Anterior cingulate cortex (tissue), 58 donors: ENCODE measurements at places on chromosomes 4 and X.

DNA sequence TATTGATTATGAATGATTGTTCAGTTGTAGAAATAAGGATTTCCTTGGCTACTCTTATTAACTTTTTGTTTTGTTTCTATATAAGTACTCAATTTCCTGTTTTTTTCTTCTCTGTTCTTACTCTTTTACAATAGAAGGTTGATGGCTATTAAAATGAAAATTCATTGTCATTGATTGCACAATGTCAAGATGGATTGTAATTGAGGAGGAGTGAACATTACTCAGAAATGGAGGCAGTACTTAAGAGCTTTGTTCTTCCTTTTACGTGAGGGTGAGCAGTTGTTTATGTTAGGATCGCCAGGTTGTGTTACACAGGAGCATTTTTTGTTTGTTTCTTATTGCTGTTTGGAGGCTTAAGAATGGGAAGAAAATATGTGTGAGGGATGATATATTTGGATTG lies 2062.4 kb downstream of the ARAP2 start:
- no peak for DNase-seq

GRCh38 chr4:30720661-30721184 lies 554 bp downstream of the PCDH7 start:
- peak; percentile 61 for DNase-seq

GRCh38 chr4:92305148-92305877 lies 1.5 kb downstream of the GRID2 start:
- peak; percentile 84 for DNase-seq

DNA sequence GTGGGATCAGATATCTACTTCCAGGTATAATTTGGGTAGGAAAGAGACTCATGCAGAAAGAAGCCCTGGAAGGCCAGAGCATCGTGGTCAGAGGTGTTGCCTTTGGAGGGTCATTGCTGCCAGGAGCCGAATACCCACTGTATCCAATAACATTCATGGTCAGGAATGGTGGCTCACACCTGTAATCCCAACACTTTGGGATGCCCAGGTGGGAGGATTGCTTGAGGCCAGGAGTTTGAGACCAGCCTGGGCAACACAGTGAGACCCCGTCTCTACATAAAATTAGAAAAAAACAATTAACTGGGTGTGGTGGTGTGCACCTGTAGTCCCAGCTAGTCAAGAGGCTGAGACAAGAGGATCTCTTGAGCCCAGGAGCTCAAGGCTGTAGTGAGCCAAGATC lies 10.9 kb upstream of the F11 start:
- DNase-seq: no peak

- DNase-seq: no peak
Measured at GRCh38 chrX:13000301-13000811, 25.4 kb downstream of the TMSB4X start.

- no peak for DNase-seq
Measured at GRCh38 chrX:153598541-153599191, at the start of gene CCNQ. TSS of gene CCNQ (minus strand) at chrX:153599139. CDS start at chrX:153599073, 66 bp downstream.

DNA sequence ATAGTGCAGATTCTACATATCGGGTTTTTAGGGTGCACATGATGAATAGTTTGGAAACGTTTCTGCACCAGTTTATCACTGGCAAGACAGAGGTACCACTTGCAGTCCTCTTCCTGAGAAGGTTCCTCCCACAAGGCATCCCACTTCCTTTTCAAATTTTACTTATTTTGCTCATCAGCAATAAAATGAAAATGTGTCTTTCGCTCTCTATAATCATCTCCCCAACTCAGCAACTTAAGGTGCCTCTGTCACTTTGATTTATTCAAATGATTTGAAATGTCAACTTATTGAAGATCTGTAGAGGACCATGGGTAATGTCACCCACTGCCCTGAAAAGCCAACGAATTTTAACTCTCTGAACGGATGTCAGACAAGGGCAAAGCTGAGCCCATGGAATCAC lies 53.2 kb downstream of the VGLL1 start:
- no peak for DNase-seq

GRCh38 chrX:138191998-138192397 lies 519.5 kb downstream of the FGF13 start:
- peak; percentile 1 for DNase-seq

- no peak for DNase-seq
Measured at GRCh38 chr4:3013839-3014350, 50.5 kb downstream of the GRK4 start.
